Naive thymus-derived CD4-positive, alpha-beta T cell (primary cell): ENCODE measurements at places on chromosomes 5 and 9.

DNA sequence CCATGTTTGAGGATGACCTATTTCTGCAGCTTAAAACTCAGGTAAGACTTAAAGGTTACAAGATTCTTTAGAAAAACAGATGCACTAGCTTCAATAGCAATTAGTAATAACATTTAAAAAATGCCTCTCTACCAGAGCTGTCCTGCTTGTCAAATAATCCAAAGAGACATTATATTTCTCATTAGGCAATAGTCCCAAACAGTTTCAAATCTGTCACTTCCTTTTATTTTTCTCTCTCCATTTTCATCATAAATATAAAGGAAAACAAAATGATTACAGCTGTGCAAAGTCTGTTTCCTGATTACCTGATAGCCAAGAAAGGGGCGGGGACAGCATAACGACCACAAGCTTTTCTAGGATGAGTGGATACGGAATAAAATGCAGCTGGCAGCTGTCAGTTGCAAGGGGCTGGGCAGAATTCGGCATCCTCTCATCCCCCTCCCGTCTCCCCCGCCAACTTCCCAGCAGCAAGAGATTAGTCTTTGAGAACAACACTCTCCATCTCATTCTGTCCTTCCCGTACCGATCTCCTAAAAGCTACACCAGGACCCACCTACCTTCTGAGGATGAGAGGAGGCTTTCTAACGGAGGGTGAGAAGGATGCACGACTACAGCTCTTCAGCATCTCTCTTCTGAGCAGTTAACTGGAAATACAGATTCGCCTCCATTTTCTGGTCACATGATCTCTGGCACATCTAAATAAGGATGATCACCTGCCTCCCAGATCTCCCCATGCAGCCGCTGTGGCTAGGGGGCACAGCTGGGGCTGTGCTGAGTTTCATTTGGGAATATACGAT, 72.5 kb upstream of the PCA3 start:
- no peak for DNase-seq

- DNase-seq = no peak
Measured at GRCh38 chr5:114657342-114658130, 295.7 kb downstream of the KCNN2 start.

DNA sequence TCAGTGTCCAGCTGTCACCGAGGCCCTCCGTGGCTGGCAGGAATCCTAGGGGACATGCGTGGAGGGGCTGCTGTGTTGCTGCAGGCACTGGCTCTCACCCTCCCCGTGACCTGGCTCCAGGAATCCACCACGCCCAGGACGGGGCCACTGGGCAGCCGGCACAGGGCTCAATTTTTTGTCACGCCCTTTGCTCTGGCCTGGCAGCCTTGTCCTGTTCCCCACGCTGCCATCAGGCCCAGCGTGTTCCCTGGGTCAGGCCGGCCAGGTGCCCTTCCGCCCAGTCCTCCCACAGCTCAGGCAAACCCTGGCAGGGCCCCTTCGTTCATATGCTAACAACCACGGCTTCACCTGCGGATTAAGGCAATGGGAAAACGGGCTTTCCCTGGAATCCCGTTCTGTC, 37.3 kb downstream of the PROP1 start:
- DNase-seq = no peak

DNA sequence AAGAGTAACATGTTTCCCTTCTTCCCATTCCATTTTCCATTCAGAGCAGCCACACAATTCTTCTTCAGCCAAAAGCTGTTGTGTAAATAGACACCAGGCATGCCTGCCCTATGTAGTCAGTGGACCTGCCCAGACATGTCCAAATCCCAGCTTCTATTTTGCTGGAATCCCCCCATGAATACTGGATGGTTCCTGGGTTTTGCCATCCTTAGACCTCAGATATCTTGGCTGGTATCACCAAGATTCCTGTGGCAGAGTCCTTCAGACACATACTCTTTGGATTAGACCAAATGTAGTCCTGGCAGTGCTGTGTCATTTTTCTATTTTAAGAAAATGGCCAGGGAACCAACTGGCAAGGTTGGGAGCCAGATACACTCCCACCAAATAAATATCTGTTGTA, 10.3 kb downstream of the FST start:
- DNase-seq = no peak

GRCh38 chr5:33257807-33258429, 182.8 kb upstream of the TARS1 start:
- DNase-seq = no peak

GRCh38 chr9:134011401-134011800, 13.9 kb upstream of the BRD3OS start:
- no peak for DNase-seq

DNA sequence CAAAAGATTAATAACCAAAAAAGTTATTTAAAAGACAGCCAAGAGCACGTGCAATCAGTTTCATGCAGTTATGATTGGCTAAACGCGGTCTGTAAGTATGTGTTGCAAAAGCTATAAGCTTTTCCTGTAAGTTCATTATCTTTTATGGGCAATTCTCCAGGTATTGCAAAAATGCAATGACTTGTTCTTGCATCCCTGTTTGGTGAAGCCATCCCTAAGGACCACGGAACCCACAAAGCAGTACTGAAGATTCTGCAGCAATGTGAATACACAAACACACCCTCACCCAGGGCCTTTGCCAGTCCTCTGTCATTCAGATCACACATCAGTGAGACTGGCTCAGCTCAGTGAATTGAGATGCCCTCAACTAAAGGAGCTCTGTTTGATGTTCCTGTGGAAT, 11.4 kb downstream of the GCNT4 start:
- DNase-seq = no peak

GRCh38 chr9:137034709-137035506, 3.0 kb upstream of the FUT7 start:
- DNase-seq = peak; percentile 85
